ENCODE measurements at places on chromosomes 2 and 18. TPM values are rescaled to one million over a fixed set of nuclear protein-coding genes. Genes with fewer than 3 reads are reported as not detected.
A peak's percentile ranks its signal among the peaks of the same experiment; 100 is the strongest.

DNA sequence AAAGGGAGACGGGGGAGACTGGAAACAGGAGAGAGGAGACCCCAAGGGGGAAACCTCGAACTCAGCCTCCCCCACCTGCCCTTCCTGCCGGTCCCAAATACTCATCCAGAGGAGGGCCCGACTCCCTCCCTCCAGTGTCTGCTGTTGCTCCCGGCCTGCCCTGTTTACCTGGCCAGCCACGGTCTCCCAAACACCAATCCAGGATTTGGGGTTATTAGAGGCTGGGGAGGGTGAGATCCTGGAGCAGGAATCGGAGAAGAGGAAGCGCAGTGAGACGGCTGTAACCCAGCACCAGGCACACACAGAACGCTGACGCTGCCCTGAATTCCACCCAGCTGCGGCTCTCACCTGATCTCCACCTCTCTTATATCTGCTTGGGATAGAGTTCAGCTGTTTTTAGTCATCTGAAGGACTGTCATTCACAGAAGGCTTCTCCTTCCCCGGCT lies 213.0 kb downstream of the TNS1 start:
- no peak for DNase-seq

DNA sequence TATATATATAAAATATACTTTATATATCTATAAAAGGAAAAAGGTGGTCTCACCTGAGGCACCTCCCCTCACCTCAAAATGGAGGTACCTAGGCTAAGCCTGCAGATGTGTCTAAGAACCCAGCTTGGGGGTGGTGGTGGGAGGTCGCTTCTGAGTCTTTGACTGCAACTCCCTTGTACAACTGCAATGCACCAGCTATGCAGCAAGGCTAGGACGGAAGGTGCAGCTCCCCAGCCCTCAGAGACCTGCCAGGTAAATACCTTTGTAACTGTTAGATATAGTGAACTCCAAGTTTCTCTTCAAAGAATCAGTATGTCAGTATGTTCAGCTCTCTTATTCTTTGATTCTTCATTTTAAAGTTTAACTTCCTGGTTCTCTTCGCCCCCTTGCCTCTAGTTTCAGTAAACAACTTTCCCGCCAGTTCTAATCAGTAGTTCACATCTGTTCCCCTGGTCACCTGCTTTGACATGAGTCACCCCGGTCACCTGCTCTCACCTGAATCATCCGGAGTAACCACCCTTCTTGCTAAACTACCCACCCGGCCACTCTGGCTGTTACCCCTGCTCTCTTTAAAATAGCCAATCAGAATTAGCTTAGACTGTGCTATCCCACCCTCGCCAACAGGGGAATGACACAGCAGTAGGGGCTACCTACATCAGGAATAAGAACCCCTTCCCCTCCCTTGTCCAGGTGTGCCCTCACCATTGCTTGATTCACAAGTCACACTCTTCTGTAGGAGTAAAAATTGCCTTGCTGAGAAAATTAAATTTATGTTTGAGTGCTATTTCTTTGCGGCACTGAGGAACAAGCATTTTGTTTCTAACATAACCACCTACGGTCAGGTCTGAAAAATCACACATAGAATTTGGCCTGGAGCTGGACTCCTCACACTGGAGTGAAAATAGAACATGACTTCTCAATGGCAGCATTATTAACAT lies 24.7 kb upstream of the IMPA2 start:
- DNase-seq: no peak

- DNase-seq: no peak
Observed at GRCh38 chr2:46545015-46545839, 65.9 kb downstream of the TMEM247 start.

- DNase-seq: no peak
Observed at GRCh38 chr2:48504647-48505327, 25.2 kb upstream of the STON1 start.

- no peak for DNase-seq
Observed at GRCh38 chr18:76956648-76957047, 134.3 kb downstream of the ZNF236 start.

GRCh38 chr2:147094077-147094476 lies 750.8 kb upstream of the ACVR2A start:
- no peak for DNase-seq

- peak; percentile 73 for DNase-seq
Observed at GRCh38 chr18:9017167-9017904, 85.2 kb upstream of the NDUFV2 start.

DNA sequence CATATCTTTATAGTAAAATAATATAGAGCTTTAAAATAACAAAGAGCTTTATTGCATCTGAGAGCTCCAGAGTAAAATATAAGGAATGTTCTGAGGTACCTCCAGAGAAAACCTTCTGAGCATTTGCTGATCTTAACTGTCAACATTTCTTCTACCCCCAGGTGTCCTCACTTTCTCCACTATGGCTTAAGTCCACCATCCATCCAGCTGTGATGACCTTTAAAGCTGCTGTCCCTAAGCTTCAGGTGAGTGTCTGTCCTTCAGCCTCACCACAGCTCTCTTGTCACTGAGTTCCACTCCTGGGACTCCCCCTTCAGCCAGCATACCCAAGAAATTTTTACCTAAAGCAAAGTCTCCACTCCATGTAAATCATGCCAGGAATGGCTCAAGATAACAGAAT lies 137.9 kb downstream of the MYO5B start:
- no peak for DNase-seq

- DNase-seq: no peak
Observed at GRCh38 chr2:218125095-218125494, 733 bp upstream of the CXCR2 start.

GRCh38 chr2:204049635-204050034 lies 113.1 kb downstream of the ICOS start:
- no peak for DNase-seq

- DNase-seq: peak; percentile 96
Observed at GRCh38 chr2:144520756-144521487, 1.0 kb upstream of the ZEB2 start.

The CYP1B1 gene
- 2.7 TPM for total RNA-seq

The KCNS3 gene
- total RNA-seq: 6.6 TPM

The VSNL1 gene
- 2.3 TPM for total RNA-seq
